ENCODE measurements at places on chromosomes 12 and 14.

GRCh38 chr14:100237735-100238418 is 1.1 kb upstream of the YY1 start:
- peak; percentile 48 for DNase-seq

- DNase-seq: no peak
Observed at GRCh38 chr12:6311822-6312528, 1.5 kb downstream of the PLEKHG6 start.

GRCh38 chr14:81276073-81277069 is 55.6 kb upstream of the GTF2A1 start:
- no peak for DNase-seq

DNA sequence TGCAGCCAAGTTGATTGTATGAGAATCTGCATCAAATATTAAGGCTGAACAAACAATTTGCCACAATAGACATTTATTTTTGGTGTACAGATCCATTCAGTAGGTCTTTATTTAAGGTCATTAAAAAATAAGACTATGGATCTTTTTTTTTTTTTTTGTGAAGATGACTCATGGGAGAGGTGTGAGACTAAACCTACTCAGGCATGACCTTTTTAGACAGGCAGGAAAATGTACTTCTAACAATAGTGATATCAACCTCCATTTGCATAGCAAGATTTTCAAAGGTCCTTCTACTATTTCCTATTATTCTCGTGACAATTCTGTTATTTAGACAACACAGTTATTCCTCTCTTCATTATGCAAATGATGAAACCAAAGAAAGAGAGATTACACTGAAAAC is 39.9 kb upstream of the PTPRR start:
- DNase-seq: no peak

DNA sequence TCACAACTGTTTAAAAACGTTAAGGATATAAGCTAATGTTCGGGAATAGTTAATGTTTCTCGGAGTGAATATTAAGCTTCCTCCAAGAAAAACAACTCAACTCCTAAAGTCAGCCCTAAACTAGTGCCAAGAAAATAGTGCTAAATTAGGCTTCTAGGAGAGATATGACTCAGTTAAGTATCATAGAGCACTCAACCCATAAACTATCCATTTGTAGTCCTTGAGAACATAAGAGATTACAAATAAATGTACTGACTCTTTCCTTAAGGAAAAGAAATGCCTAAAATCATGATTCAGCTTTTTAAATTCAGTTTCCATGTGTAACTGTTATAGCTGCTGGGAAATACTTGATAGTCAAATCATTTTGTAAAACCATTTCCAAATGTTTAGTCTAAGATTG is 117.1 kb downstream of the HMGA2 start:
- DNase-seq: no peak

DNA sequence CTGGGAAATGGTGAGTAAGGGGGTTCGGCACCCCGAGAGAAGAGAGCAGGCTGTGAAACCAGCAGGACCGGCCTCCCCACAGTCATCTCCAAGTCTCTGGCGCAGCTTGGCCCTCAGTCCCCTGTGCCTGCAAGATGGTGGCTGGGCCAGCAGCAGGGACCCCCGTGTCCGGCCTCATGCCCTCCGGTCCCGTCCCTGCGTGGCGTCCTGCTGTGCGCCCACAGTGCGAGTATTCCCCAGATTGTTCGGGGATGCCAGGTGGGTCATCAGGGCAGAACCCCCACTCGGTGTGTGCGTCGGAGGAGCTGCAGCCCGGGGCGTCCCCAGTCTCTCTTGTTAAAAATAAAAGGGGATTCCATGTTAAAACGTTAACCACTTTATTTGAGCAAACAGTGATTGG is 216.9 kb upstream of the ALG10B start:
- no peak for DNase-seq

- DNase-seq: no peak
Observed at GRCh38 chr12:40672741-40673271, 19.4 kb upstream of the CNTN1 start.

DNA sequence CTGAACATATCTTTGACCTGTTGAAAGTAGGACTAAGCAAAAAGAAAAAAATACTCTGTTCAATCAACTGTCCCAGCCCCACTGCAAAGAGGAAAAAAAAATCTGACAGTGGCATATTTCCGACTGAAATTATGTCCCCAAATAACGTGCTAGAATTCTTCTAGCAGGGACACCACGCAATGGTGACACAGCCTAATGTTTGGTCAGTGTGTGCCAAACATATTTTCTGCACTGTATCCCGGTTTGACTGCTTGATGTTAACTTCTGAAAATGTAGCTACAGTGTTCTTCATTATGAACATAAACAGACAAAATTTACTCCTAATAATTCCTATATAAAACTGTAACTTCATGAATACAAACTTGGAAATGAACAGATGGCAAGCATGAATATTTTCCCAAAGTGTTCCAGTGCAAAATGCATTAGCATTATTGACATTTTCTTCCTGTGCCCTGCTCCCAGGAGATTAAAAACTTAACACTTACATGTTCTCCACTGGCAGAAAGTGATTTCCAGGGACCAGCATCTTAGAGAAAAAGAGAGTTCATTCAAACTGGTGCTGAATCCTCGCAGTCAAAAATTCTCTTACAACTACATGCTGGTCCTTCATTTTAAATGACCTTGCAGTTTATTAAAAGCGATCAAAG is 72.4 kb upstream of the SYT1 start:
- no peak for DNase-seq

- DNase-seq: no peak
Observed at GRCh38 chr12:122449317-122449716, 26.8 kb upstream of the CLIP1 start.

GRCh38 chr14:69605738-69606137 is 5.7 kb upstream of the SUSD6 start:
- no peak for DNase-seq

- DNase-seq: no peak
Observed at GRCh38 chr12:73277971-73278370, 1005.8 kb downstream of the TRHDE start.

DNA sequence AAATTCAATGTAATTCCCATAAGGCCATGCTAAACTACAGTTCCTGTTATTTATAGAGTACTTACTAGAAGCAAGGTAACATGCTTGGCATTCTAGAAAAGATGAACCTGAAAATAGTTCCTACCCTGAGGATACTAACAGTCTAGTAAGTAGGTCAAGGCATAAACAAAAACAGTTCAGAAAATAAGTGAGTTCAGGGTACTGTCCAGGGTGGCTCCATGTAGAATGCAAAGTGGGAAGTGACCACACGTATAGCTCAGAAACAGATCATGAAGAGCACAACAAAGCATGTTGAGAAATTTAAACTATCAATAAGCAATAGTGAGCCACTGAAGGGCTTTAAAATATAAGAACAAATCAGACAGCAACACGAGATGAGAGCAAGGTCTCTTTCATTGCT is 2.3 kb downstream of the TMED10 start:
- no peak for DNase-seq

DNA sequence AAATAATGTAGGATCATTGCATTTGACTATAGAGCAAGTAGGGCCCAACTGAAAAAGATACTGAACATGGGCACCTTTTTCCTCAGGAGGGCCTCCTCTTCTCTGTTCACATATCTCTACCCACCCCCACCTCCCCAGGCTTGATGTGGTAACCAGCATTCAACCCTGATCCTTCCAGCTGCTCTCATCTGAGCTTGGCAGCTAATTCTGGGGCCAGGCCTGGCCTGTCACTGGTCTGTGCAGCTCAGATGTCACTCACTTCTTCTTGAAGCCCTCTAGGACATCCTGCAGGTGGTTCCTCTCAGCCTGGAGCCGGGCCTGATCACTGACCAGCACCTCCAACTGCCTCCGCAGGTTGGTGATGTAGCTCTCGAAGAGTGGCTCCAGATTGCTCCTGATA is 2.1 kb downstream of the KRT84 start:
- DNase-seq: no peak

DNA sequence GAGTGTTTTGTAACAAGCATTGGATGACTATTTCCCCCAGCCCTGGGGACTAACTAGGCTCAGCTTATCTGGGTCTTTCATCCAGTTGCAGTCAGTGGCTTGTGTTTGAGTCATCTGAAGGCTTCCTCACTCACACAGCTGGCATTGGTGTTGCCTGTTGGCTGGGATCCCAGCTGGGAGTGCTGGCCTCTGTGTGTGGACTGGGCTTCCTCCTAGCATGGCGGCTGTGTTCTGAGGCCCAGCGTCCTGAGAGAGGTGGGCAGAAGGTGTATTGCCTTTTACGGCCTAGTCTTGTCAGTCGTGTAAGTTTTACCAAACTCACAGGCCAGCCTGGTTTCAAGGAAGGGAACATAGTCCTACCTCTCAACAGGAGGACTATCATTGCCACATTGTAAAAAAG is 28.3 kb upstream of the PPP2R5C start:
- no peak for DNase-seq

DNA sequence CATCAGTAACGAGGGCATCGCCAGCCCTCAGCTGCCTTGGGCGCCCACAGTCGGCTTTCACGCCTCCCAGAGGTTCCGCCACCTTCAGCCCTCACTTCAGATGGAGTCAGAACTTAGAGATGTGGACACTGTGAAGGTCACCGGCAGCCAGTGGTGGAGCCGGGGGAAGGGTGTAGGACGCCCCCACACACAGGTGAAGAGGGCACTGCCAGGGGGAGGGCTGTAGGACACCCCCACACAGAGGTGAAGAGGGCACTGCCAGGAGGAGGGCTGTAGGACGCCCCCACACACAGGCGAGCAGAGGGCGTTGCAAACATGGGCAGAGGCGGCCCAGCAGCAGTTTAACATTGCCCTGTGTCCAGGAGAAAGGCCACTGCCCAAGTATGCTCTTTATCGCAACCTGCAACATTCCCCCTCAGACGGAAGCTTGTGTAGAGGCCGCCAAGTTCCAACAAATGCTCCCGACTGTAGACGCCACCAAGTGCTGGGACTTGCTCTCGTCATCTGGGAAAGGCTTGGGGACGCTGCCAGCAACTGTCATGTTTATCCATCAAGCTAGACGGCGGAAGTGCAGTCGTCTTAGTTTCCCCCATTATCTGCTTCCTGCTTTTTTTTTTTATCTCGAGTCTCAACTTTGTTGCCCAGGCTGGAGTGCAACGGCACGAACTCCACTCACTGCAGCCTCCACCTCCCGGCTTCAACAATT is 4.9 kb upstream of the ANKLE2 start:
- no peak for DNase-seq

GRCh38 chr12:89225808-89226411 is 126.4 kb downstream of the DUSP6 start:
- peak; percentile 8 for DNase-seq

GRCh38 chr12:25420116-25420515 is 133.0 kb downstream of the LMNTD1 start:
- no peak for DNase-seq

GRCh38 chr12:115337693-115338543 is 653.9 kb upstream of the TBX3 start:
- DNase-seq: peak; percentile 52

- no peak for DNase-seq
Observed at GRCh38 chr14:91349481-91350074, 68.0 kb downstream of the CCDC88C start.

DNA sequence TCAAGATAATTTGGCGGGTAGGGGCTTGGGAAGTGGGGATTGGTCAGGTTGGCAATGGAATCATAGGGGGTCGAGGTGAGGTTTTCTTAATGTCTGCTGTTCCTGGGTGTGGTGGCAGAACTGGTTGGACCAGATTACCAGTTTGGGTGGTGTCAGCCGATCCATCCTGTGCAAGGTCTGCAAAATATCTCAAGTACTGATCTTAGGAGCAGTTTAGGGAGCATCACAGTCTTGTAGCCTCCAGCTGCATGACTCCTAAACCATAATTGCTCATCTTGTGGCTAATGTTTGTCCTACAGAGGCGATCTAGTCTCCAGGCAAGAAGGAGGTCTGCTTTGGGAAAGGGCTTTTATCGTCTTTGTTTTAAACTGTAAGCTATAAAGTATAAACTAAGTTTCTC is 868.4 kb downstream of the DIO2 start:
- no peak for DNase-seq

DNA sequence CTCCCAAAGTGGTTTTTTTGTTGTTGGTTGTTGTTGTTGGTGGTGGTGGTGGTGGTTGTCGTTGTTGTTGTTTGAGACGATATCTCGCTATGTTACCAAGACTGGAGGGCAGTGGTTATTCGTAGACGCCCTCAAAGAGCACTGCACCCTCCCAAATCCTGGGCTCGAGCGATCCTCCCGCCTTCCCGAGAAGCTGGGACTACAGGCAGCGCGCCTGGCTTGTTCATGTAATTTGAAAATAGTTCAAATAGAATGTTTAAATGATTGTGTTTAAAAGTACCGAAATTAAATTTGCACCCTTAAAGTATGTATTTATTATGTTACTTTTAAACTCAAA is 439 bp upstream of the ANAPC5 start:
- DNase-seq: no peak

GRCh38 chr12:54587315-54587873 is 1.1 kb downstream of the PPP1R1A start:
- DNase-seq: no peak

- DNase-seq: no peak
Observed at GRCh38 chr12:88793096-88793495, 212.8 kb upstream of the KITLG start.

DNA sequence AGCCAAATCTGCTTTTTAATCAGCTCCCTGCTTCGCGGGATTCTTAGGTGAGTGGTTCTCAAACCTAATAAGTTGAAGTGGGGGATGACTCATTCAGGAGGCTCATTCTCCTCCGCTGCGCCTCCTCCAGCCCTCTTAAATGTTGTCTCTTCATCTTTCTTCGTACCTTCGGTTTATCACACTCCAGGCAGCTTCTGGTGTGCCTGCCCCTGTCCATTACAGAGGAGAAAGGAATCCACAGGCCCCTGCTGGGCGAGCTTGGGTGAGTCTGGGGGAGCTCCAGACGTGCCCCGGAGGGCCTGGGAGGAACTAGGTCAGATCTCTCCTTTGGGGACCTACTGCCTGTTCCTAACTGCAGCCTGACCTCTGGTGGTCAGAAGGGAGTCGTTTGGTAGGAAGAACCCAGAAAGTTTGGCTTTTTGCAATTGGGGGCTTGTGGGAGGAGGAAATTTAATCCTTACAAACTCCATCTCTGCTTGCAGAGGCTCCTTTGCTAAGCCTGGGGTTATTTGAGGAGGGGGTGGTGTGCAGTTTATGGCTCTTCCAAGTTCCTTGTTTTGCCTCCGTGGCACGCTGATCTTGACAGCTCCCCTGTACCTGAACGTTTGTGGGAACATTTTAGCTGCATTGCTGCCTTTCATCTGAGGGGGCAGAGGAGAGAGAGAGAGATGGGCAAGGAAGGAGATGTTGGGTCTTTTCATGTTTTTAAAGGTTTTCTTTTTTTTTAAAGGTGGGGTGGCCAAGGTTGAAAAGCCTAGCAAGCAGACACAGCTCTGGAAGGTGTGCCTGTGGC is 84.1 kb upstream of the GNG2 start:
- DNase-seq: peak; percentile 71

- DNase-seq: no peak
Observed at GRCh38 chr12:12800406-12801180, 12.6 kb upstream of the DDX47 start.

GRCh38 chr12:110860833-110861296 is 14.1 kb downstream of the CCDC63 start:
- DNase-seq: no peak

- DNase-seq: no peak
Observed at GRCh38 chr12:130685250-130685787, 30.8 kb downstream of the RIMBP2 start.

Data from tibial nerve (tissue), 4 donors.